ENCODE measurements at places on chromosomes 13 and 19.

- DNase-seq: no peak
These were observed 2.1 kb upstream of the VWA8 start for GRCh38 chr13:41962994-41963393.

DNA sequence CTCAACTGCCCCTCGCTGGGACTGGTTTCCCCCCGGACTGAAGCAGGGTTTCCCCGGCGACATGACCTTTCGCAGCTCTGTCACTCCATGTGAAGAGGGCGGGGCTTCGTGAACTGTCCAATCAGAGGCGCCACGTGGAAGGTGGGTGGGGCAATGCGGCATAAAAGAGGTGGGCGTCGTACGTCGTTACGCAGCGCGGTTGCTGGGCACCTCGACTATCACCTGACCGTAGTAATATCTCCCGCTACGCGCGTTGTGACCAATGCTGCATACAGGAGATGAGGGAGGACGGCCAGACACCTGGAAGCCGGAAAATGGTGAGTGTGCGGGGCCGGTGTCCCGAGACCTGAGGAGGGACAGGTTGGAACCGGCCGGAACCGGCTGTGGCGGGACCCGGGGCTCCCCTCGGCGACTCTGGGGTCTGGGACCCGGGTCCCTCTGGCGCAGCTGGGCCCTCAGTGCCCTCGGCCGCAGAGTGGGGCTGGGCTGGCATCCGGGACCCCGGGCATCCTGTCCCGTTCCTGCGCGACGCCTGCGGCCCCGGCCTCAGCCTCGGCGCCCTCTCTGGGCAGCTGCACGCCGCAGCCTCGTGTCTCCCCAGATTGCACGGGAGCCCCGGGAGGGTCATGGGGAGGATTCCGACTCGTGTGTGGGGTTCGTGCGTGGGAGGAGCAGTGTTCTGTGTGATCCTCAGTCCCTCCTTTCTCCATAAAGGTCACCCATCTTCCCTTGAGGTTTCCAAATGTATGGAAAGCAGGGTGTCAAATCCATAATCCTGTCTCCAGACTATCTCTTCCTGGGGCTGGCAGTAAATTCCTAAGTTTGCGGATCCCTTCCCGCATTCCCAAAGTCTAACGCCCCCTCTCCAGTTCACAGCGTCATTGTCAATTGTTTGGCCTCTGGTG is 32.2 kb downstream of the ZNF136 start:
- peak; percentile 12 for DNase-seq

GRCh38 chr19:3148503-3148902 is 12.7 kb downstream of the GNA15 start:
- no peak for DNase-seq

GRCh38 chr13:80312967-80313366 is 28.0 kb downstream of the SPRY2 start:
- no peak for DNase-seq

- no peak for DNase-seq
These were observed 4.0 kb downstream of the RASL11A start for GRCh38 chr13:27274631-27275030.

DNA sequence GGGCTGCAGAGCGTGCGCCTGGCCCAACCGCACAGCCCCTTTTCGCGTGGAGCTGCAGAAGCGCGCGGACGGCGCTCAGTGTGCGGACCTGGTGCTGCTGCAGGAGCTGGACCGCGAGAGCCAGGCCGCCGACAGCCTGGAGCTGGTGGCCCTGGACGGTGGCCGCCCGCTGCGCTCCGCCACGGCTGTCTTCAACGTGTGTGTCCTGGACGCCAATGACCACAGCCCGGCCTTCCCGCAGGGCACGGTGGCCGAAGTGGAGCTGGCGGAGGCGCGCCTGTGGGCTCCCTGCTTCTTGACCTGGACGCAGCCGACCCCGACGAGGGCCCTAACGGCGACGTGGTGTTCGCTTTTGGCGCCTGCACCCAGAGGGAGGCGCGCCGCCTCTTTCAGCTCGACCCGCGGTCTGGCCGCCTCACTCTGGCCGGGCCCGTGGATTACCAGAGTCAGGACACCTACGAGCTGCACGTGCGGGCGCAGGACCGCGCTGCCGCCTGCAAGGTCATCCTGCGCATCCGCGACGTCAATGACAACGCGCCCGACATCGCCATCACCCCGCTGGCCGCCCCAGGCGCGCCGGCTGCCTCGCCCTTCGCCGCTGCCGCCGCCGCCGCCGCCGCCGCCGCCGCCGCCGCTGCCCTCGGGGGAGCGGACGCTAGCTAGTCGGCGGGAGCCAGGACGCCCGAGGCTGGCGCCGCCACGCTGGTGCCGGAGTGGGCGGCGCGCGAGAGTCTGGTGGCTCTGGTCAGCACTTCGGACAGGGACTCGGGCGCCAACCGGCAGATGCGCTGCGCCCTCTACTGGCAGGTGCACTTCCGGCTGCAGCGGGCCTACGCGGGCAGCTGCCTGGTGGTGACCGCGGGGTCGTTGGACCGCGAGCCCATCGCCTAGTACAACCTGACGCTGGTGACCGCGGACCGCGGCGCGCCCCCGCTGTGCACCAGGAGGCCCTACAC is 172.2 kb downstream of the OLFM4 start:
- DNase-seq: peak; percentile 94

- no peak for DNase-seq
These were observed 1411.5 kb downstream of the SLITRK5 start for GRCh38 chr13:89082623-89083022.

DNA sequence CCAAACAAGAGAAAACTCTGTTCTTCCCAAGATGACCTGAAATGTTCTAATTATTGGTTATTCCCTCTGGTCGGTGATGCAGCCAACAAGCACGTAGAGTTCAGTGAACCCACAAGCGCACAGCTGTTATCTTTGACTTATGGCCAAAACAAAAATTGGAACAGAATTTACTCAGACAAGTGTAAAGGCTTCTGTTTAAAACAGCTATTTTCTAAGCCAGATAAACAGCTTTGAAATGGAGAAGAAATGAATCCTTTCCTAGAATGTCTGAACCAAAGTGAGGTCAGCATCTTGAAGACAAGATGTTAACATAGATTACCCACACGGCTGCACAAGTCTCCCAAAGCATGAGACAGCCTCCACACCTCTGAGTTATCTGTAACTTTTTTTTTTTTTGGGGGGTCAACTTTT is 669.2 kb downstream of the DIAPH3 start:
- DNase-seq: no peak

DNA sequence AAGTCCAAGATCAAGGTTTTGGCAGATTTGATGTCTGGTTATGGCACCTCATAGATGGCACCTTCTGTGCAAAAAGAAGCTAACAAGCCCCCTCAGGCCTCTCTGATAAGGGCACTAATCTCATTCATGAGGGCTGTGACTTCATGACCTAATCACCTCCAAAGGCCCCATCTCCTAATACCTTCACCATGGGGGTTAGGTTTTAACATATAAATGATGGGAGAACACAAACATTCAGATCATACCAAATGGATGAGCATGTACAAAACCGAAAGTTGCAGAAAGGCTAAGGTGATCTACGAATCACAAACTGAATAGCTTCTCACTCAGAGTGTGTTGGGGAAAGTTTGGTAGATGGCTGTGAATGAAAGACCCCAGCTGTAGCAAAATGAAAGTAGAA is 217.4 kb downstream of the TBC1D4 start:
- no peak for DNase-seq

All from nephron progenitor cell (in vitro differentiated cells).